ENCODE measurements at places on chromosomes 5 and 9.

- peak; percentile 11 for DNase-seq
Measured at GRCh38 chr9:15642369-15642962, 89.6 kb downstream of the CCDC171 start.

- no peak for DNase-seq
Measured at GRCh38 chr9:35831040-35831439, 2.0 kb downstream of the TMEM8B start.

DNA sequence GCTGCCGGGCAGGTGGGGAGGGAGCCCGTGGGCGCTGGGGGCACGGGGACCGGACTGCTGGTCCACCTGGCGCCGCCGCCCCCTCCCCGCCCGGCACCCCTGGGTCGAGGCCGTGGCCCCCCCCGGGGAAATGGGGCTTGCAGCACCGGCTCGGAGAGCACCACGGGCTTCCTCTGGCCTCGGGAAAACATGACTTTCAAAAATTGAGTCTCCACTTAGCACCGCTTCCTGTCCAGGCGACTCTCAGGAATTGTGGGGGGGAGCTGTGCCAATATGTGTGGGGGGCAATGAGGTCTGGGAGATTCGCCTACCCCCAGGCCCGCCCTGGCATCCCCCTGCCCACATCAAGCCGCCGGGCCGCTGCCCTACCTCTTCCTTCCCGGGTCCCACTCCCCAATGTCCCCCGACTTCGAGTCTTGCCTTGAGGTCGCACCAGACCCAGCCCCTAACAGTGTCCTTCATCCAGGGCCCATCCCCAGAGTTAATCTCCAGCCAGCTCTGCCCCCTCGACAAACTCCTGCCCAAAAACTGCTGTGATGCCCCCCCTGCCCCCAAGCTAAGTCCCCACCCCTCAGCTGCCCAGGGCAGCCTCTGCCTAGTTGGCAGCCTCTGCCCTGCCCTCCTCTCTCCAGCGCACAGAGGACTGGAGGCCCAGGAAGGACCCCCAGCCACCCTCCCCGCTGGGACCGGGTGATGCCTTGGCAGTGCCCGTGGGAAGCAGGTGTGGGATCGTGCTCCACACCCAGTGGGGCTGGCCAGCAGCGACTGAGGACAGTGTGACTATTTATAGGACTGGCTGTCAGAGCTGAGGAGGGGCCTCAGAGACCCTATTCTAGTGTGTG is 3.9 kb downstream of the EGFL7 start:
- no peak for DNase-seq

GRCh38 chr5:161921781-161922180 is 73.9 kb downstream of the GABRA1 start:
- DNase-seq = no peak

DNA sequence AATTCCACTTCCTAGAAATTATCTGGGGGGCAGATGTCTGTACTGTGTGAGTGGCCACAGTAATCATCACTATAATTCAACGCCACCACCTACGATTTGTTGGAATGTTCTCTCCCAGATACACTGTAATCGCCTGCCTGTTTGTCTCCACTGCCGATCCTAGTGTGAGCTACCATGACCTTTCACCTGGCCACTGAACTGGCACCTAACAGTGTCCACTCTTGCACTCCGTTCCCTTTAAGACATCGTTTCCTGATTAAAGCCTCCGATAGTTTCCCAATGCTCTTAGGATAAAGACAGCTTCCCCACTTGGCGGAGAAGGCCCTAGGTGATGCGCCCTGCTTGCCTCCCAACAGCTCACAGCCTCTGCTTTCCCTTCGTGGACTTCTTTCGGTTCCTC is 4.0 kb downstream of the PHYKPL start:
- no peak for DNase-seq

- no peak for DNase-seq
Measured at GRCh38 chr5:109981979-109982378, 292.3 kb downstream of the MAN2A1 start.

DNA sequence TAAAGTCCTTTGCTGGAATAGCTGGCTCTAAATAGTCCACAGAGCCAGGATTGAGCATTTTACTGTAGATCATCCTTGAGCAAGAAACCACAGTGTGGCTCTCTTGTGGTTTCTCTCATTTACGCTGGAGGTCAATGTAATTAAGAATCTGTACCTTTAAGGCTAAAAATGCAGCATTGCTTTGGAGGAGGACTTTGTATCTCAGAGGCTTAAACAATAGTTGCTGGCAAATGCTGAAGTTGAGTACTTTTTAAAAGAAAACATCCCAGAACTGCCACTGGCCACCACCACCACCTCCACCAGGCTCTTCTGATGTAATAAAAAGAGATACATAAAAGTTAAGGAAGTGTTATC is 177.3 kb upstream of the ADAMTSL1 start:
- no peak for DNase-seq

DNA sequence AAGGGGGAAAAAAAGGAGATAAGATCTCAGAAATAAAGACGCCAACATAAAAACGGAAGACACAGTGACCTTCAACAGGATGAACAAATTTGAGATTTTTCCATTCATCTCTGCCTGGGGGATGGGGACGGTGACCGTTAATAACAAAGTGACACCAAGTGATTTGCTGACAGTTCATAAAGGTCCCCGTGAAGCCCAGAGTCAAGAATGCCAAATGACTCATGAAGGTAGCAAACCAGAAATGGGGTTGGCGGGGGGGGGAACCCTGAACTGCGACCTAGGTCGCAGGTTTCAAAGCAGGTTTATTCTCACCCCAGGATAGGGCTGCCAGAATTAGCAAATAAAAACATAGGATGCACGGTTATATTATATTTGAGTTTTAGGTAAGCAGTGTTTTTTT is 21.1 kb upstream of the SHB start:
- DNase-seq = no peak

DNA sequence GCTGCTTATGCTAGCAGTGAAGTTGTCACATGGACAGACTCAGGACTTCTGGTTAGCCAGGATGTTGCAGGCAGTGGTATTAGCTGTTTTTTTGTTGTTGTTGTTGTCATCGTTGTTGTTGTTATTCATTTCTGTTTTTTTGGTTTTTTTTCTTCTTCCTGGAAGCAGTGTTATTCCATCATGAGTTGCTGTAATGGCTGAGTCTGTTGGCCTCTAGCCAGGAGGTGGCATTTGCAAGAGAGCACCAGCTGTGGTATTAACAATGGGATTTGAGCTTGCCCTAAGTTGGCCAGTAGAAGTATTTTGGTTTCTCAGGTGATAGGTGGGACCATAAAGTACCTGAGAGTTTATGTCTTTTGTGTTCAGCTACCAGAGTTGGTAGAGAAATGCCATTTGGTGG is 561.1 kb downstream of the KCTD16 start:
- DNase-seq = no peak

DNA sequence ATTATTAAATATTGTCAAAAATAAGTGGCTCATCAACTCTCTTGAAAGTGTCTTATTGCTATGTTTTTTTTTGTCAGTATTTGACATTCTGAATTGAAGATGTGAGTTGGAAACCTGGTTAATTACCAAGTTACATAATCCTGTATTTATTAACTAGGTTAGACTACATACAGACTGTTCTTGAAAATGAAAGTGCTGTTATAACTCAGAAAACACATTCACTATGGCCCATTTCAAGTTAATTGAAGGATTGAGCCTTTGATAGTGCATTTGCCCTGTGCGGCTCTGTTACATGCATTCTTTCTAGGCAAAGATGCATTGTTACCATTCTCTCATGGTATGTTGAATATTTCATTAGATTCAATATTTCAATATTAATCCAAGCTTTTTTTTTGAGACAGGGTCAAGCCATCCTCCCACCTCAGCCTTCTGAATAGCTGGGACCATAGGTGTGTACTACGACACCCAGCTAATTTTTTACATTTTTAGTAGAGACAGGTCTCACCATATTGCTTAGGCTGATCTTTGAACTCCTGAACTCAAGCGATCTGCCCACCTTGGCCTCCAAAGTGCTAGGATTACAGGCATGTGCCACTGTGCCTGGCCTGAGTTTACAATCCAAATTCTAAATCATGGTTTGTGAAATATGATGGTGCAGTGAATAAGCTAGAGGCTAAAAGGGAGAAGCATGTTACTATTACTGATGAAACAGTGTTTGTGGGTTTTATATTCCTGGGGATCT is 10.0 kb downstream of the CTNNA1 start:
- no peak for DNase-seq

- DNase-seq = no peak
Measured at GRCh38 chr5:164224772-164225171, 719.4 kb downstream of the MAT2B start.

DNA sequence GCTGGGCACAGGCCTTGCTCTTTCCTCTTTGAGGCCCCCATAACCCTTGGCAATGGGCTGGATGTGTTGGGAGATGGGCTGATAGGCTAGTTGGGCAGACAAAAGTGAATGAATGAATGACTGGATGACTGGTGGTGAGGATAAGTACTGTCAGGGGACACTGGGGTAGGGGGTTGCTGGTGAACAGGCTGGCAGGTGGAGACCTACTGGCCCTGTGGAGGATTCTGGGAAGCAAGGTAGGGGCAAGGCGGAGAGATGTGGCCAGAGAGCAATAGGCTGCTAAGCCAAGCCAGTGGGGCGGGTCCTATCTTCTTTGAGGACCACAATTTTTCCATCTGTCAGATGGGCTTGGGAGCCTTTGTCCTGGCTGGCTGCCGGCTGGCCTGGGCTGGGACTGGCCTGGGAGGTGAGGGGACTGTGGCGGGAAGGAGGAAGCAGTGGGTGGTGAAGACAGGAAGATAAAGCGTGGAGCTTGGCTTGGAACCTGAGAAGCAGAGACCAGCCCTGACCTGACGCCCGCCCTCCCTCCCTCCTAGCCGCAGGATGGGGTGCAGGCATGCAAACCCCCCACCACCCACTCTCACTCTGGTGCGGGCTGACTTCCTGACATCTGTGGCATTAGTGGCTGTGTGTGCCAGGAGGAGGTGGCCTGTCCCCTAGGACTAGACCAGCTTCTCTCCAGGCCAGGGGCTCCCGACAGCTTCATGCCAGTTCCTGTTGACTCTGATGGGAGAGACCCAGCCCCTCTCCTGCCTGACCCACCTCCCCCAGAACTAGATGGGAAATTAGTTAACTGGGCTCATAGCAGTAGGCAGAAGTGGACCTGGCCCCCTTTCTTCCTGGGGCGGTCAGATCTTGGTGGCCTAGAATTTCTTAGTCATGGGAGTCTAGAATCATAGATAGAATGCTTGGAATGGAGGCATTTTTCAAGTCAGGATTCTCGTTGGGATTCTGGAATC is 9.5 kb downstream of the CXXC5 start:
- DNase-seq = no peak

- no peak for DNase-seq
Measured at GRCh38 chr5:140480310-140481014, 67.0 kb upstream of the EIF4EBP3 start.

GRCh38 chr5:74798977-74799911 is 32.2 kb downstream of the NSA2 start:
- DNase-seq = no peak

GRCh38 chr5:122385808-122386207 is 73.8 kb downstream of the SNCAIP start:
- no peak for DNase-seq

GRCh38 chr9:34079181-34079580 is 30.5 kb upstream of the UBAP2 start:
- DNase-seq = no peak

- no peak for DNase-seq
Measured at GRCh38 chr9:131732636-131733289, 7.1 kb downstream of the RAPGEF1 start.

DNA sequence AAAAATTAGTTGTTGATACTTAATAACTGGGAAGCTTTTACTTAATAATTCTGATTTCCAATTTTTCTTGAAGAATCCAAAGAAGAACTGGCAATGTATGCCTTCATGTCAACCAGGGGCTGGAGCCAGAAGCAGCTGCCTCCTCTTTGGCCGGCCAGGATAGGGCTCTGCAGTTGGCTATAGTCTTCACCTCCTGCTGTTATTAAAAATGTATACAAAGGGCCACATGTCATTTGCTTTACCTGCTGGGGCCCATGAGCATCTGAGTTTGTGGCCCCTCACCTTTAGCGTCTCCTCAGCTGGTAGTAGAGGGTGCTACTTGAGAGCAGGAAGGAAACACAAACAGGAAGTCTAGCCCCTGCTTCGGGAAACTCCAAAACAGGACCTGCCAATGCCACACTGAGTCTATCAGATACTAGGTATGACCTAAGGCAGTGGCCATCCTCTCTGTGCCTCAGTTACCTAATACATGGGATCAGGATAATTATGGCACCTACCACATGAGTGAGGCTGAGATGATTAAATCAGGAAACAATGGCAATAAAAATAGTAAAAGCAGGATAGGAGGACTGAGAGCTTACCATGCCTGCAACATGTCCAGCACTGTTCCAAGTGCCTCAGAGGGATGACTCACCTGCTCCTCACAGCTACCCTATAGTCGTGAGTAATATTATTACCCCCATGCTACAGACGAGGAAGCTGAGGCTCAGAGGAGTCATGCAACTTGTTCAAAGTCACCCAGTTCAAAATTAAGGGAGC is 21.3 kb downstream of the CCDC69 start:
- no peak for DNase-seq

GRCh38 chr5:137264041-137264440 is 235.1 kb downstream of the SPOCK1 start:
- no peak for DNase-seq

DNA sequence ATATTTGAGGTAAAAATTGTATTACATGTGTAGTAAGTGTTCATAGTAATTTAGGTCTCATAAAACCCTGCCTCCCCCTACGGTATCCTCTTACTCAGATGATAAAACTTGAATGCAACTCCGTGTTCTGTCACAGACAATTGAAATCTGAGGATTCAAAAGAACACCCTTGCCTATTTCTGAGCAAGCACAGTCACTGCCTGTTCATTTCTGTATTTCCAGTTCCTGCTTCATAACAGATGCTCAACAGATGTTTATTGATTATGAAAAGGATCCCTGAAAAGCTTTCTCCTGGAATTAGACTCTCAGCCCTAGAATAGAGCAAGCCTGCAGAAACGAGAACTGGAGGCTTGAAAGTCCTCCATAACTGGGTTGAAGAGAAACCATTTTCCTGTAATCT is 144.1 kb upstream of the SPEF2 start:
- DNase-seq = no peak
